D341Med (cell line): ENCODE measurements at places on chromosomes 2 and 18.

DNA sequence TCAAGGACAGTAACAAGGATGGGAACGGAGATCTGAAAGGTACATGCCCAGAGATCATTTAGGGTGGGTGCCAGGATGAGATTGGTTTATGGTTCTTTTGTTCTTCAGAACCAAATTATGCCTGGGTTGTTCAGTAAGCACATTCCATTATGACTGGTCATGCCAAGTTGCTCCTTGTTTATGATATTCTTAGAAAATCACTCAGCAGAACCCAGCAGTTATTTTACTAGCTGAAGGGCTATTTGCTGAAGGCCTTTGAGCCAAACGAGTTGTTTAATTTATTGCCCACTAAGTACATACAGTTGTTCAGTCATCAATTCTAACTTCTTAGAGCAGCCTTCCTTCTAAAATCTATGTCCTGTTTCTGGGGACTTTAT is 635 bp downstream of the SLC3A1 start:
- DNase-seq, result no peak

GRCh38 chr2:64695721-64696261 is 42.1 kb upstream of the SERTAD2 start:
- no peak for DNase-seq

DNA sequence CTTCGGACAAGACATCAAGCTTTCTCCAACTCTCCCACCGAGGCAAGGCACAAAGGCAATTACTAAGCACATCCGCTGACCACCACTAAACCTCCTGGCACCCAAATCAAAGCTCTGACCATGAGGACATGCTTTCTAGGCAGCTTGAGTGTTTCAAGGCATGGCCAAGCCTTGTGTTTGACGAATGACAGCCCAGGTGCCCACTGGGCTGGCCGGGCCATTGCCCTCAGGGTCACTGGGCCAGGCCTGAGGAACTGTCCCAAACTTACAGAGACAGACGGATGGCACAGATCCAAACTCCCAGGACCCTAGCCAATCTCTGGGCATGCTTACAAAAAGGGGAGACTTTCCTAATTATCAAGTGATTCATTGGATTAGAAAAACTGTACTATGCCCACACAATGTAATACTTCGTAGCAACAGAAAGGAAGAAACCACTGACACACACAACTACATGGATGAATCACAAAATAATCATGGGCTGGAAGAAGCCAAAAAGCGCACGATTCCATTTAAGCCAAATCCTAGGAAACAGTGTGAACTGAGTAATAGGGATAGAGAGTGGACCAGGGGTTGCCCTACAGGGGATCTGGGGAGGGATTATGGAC is 20.2 kb downstream of the CRACDL start:
- no peak for DNase-seq

DNA sequence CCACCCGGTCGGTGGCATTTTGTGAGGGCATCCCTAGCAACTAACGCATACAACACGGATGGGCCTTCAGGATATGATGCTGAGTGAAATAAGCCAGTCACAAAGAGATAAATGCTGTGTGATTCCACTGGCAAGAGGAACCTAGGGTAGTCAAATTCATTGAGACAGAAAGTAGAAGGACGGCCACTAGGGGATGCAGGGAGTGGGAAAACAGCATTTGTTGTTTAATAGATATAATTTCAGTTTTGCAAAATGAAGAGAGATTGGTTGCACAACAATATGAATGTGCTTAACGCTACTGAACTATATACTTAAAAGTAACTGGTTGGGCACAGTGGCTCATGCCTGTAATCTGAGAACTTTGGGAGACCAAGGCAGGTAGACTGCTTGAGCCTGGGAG is 112.9 kb downstream of the AFF3 start:
- DNase-seq, result no peak

DNA sequence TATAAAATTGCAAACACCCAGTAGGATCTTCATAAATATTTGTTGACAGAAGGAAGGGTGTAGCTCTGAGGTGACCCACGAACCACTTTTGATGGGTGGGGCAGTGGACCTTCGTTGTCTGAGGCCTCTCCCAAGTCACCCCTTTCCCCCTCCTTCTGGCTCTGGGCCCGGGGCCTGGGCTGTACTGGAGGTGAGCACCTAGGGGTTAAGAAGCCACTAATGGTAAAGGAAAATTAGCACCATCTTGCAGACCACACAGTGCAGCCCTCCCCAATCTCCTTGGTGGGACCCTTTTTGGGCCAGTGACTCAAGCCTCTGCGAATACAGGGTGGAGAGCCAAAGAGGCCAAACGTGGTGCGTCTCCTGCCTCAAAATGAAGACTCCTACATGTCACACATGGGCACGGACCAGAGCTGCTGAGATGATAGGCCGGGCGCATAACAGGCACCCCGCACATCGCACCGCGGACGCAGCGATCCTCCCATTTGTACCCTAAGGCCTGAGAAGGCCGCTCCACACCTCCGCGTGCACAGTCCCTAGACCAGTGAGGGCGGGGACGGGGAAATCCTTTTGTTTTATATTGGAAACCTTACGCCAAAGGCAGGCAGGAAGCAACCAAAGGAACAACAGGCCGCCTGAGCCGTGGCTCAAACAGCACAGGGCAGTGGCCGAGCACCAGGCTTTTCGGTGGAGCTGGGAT is 31.9 kb upstream of the ATP6V1B1 start:
- no peak for DNase-seq

DNA sequence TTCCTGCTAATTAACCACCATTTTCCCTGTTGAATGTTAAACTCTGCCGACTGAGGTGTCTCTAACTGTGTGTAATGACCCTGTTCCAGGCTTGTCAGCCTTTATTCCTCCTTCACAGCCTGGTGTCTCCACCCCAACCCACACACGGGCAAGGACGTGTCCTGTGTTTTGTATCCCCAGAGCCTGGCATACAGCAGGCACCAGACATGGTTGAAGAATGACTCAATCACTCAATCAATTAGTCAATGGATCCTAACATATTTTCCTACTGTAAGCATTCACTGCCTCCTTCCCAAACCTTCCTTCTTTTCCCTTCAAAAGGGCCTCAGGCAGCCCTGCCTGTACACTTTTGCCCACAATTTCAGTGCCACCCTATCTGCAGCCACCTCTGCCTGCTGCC is 2.7 kb upstream of the TNS1 start:
- DNase-seq, result no peak

GRCh38 chr2:71824436-71824835 is 323.2 kb downstream of the CYP26B1 start:
- DNase-seq, result no peak

GRCh38 chr2:18117592-18117991 is 239.1 kb downstream of the KCNS3 start:
- no peak for DNase-seq
